ENCODE measurements at places on chromosomes 16 and 17.
A peak's percentile ranks its signal among the peaks of the same experiment; 100 is the strongest.

- no peak for DNase-seq
These were observed 275.0 kb upstream of the CDH5 start for GRCh38 chr16:66091471-66091891.

DNA sequence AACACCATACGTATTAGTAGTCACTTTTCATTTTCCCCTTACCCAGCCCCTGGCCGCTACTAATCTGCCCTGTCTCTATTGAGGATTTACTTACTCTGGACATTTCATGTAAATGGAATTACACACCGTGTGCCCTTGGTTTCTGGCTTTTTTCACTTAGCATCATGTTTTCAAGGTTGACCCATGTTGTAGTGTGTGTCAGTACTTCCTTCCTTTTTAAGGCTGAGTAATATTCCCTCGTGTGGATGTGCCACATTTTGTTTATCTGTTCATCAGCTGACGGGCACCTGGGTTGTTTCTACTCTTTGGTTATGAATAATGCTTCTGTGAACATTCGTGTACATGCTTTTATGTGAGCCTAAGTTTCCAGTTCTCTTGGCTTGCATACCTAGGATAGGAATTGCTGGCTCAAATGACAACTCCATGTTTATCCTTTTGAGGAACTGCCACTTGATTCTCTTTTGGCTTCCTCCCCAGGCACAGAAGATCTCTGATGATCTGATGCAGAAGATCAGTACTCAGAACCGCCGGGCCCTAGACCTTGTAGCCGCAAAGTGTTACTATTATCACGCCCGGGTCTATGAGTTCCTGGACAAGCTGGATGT is 7.7 kb downstream of the PSMD3 start:
- DNase-seq: no peak

DNA sequence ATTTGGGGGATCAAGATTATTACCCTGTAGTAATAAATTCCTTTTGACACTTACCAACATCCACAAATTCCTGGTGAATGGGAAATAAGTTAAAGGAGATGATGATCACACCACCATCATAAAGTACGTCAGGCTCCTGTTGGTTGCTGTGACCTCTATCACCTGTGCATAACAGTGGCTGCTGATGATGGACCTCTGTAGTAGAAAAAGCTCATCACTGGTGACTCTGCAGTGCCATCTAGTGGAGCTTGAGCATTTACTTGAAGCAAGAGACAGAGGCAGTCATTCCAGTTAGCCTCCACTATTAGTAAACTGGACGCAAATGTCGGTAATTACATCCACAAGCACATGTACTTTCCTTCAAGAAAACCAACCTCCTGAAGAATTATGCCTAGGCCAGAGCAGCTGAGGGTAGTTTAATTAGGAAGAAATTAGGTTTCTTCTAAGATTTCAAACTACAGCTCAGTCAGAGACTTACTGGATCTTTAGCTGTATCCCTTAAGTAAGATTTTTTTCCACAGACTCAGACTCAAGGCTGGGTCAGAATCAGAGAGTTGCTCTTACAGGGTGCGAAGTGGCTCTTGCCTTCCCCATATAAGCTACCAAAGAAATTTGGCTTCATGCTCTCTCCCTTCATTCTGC is 39.3 kb downstream of the CYB561 start:
- DNase-seq: peak; percentile 74

DNA sequence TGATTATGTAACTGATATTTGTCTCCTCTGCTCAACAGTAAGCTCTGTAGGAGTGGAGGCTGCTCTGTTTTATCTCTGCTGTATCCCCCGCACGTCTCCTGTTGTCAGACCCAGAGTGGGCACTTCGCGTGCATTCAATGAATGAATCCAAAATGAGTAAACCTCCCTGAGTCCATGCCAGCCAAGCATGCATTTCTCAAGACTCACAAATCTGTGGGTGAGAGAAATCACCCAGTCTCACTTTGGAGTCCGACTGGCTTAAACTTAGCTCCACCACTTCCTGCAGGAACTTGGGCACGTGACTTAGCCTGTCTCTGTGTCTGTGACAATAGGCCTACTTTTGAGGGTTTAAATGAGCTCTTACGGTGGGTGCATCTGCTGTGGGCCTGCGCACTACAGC is 3.7 kb downstream of the PNPO start:
- no peak for DNase-seq

DNA sequence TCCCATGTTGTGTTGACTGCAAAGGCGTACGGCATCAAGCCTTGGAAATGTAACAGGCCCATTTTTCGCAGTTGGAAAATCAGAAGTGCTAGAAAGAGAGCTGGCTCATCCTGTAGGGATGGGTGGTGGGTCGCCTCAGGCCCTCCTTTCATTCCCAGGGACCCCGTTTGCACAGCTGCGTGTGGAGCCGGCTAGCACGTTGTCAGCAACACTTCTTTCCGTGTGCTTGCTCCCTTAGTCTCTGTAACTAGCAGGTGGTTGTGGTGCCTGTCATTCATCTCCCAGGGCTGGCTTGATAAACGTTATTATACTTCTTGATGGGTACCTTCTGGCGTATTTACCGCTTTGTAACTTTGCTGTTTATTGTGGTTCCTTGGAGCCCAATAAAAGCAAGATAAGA is 239.0 kb upstream of the CACNG5 start:
- DNase-seq: no peak

GRCh38 chr17:80455336-80455710 is 21.1 kb downstream of the NPTX1 start:
- DNase-seq: no peak

- DNase-seq: no peak
These were observed 506.8 kb upstream of the SOX9 start for GRCh38 chr17:71613996-71614395.

- DNase-seq: no peak
These were observed 6.6 kb downstream of the GID4 start for GRCh38 chr17:18045691-18046350.

GRCh38 chr16:769184-769784 is 8.8 kb downstream of the MSLN start:
- DNase-seq: no peak

GRCh38 chr17:70205401-70205800 is 36.1 kb downstream of the KCNJ2 start:
- no peak for DNase-seq

GRCh38 chr17:47728214-47728877 is 4.7 kb upstream of the TBX21 start:
- no peak for DNase-seq

- no peak for DNase-seq
These were observed 38.8 kb downstream of the CLEC16A start for GRCh38 chr16:10983159-10983558.

DNA sequence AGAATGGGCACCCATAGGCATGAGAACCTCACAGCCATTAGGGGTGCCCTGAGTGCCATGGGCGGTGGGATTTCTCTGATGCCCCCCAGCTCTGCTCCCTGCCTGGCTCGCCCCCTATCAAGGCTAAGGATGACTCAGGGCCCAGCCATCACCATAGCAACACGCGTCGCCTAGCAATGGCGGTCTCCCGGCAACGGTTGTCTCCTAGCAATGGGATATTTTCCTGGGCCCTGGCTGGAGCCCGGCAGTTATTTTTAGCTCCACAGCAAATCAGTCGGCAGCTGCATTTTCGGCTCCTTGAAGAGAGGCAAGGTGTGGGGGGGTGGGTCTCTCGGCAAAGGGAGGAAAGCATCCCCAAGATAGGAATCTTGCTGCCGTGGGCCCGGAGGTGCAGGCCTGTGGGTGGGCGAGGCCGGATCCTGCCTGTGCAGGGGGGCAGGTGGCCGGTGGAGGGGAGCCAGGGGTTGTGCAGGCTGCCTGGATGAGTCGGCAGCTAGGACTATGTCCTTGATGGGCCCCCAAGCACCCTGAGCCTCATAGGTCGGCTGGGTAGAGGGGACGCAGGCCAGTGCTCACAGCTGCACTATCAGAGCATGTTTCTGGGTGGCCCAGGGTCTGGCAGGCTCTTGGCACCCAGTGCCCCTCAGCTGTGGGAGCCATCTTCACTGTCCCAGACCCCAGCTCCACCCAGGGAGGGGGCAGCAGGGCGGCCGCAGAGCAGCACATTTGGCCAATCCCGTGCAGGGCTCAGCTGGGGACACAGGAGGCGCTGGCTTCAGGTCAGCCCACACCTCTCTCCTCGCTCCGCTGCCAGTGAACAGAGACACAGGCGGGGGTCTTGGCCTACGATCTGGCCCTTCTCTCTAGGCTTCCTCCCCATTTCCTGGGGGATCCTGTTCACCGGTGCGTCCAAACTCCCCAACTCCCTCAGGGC is 4.2 kb upstream of the FBXL16 start:
- DNase-seq: peak; percentile 48

GRCh38 chr16:85279825-85280545 is 167.7 kb upstream of the CIBAR2 start:
- no peak for DNase-seq

GRCh38 chr17:32116937-32117336 is 25.4 kb upstream of the RHOT1 start:
- no peak for DNase-seq

- no peak for DNase-seq
These were observed 132.4 kb downstream of the MAF start for GRCh38 chr16:79468121-79468552.

DNA sequence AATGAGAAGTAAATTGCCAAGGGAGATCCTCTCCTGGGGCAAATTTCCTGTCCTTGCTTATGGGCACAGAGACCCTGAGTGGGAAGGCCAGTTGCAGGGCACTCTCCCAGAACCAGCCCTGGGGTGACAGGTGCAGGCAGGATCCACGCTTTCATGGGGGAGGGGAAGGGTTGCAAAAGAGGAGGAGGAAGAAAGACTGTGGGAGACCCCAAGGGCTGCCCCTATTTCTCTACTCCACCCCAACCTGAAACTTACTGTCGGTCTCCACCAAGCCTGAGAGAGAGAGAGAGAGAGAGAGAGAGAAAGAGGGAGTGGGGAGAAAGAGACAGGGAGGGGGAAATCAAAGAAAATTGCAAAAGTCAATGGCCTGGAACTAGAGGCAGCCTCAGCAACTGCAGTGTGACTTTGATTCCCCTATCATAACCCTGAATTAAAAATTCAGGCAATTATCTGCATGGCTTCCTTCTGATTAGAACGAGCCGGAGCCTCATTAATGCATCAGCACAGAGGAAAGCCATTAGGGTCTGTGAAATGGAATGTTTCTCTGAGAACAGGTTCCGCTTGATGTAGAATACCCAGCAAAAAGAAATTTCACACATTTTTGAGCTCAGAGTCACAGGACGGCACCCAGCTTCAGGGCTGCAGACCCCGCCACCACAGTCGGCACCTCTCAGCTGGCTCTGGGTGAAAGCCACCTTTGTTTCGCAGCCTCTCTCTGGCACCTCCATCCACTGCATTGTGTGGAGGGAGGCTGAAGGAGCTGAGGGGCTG is 45.1 kb upstream of the HNF1B start:
- no peak for DNase-seq

GRCh38 chr16:46859719-46860152 is 24.4 kb upstream of the GPT2 start:
- peak; percentile 93 for DNase-seq

GRCh38 chr17:9309216-9309615 is 266.4 kb downstream of the STX8 start:
- no peak for DNase-seq

DNA sequence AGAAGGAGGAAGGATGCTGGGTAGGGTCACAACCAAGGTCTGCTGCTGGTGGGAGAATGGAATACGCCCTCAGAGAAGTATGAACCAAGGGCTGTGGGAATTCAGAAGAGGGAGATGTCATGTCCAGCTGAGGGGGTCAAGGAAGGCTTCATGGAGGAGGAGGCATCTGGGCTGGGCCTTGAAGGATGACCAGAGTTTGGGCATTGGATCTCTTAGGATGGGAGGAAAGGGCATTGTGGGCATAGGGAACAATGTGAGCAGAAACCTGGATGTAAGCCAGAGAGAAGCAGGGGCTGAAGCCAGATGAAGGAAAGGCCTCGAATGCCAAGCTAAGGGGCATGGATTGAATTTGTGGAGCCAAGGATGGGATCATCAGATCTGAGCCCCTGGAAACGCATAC is 49.2 kb upstream of the MAP3K14 start:
- DNase-seq: no peak

- no peak for DNase-seq
These were observed 25.1 kb downstream of the CLUAP1 start for GRCh38 chr16:3525951-3526350.

GRCh38 chr17:20063665-20064648 is 54.8 kb downstream of the SPECC1 start:
- DNase-seq: peak; percentile 87

- no peak for DNase-seq
These were observed 547.6 kb downstream of the WWOX start for GRCh38 chr16:78647019-78647418.

GRCh38 chr16:5504064-5504781 is 406.6 kb upstream of the EEF2KMT start:
- DNase-seq: peak; percentile 91

GRCh38 chr17:514584-514983 is 162.0 kb upstream of the RPH3AL start:
- DNase-seq: no peak

- no peak for DNase-seq
These were observed 66.2 kb downstream of the IRF8 start for GRCh38 chr16:85965125-85965524.

All from NCI-H226 (cell line).